ENCODE measurements at places on chromosomes 2 and 18.

GRCh38 chr2:219133976-219134375, 26.6 kb downstream of the NHEJ1 start:
- no peak for DNase-seq

DNA sequence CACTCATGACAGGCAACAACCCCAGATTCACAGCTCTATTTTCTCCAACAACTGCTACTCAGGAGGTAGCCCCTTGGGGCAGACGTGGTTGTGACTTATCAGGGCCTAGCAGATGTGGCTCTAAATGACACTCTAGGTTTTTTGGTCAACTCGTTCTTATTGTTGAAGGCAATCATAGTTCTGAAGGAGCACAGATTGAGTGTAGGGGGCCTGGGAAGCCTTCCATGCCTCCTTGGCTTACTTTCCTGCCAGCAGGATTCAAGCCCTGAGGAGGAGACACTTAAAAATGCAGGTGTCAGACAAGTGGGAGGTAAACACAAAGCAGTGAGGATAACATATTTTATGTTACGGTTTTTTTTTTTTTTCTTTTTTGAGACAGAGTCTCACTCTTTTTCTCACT, 23.5 kb upstream of the SUCLG1 start:
- DNase-seq = no peak

GRCh38 chr2:110766291-110766690, 33.9 kb downstream of the ACOXL start:
- DNase-seq = no peak

- DNase-seq = no peak
Observed at GRCh38 chr2:219687272-219687671, 59.8 kb downstream of the SLC4A3 start.

DNA sequence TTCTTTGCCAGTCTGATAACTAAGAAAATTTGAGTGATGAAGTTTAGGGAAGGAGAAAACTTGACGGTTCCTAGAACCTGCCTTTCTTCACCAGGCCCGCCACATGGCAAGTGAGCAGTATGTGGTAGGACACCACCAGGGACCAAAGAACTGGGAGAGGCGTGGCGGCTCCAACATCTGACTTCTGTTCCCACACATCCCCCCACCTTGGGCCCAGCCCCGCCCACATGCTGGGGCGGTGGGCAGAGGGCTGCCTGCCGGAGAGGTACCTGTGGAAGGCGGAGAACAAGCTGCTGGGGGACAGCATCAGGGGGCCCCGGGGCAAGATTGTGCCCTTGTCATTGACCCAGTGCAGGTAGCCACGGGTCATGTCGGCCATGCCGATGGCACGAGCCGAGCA, 75.0 kb downstream of the EMILIN2 start:
- DNase-seq = no peak

- DNase-seq = no peak
Observed at GRCh38 chr2:208240619-208241209, 14.2 kb downstream of the IDH1 start.

DNA sequence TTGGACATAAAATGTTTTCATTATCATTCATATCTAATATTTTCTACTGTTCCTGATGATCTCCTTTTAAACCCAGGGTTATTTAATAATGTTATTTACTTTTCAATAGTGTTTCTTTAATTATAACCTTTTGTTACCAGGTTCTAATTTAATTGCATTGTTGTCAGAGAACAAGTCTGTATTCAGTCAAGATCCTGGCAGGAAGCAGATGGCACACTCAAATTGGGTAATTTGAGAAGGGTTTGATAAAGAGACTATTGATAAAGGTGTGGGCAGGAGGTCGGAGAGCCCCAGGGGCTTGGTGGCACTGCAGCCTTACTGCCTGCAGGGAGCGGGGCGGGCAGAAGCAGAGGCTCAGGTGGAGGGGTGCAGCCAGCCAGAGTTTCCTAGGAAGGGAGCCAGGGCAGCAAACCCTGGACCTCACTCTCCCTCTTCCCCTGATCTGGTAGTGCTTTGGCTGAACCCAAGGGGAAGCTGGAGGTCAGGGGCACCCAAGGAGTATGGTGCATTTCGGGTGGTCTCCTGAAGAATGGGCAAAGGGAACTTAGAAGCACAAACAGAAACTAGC, 2.3 kb upstream of the KIF1A start:
- no peak for DNase-seq

DNA sequence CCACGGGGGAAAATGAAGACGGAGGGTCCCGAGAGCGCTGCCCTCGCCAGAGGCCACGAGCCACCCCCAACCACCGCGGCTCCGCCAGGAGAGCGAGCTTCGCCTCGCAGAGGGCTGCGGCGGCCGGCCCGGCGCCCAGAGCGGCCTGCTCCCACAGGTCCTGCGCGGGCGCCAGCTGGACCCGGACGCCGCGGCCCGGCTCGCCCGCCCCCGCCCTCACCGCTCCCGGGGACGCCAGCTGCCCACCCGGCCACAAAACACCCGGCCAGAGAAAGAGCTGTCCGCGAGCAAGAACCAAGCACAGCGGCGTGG, 709 bp downstream of the PTPN2 start:
- DNase-seq = peak; percentile 62

DNA sequence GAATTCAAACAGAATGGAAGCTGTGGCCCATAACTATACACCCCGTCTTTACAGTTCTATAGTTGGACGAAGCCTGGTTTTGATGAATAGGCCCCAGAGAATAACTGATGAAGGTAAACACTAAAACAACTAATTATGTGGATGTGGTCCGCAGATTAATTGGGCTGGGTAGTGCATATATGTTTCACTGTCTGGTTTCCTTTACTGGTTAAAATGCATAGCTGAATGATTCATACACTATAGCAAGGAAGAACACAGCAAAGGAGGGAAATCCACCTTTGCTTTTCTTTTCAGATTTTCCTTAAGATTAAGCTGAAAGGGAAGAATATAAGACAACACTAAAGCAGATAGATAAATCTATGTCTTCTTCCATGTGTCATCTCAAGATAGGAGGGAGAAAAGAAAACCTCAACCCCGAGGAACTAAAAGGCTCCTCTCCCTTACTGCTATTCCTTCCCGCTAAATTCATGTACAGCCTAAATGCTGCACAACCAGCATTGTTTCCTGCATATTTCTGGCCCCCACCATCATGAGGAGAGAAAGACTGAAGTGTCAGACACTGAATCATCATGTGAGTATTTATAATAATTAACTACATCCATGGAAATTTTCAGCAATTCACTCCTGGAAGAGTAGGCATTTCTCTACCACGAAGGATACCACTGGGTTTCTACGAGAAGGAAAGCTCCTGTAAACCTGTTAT, 297.1 kb upstream of the CCDC68 start:
- DNase-seq = no peak

GRCh38 chr2:48423376-48423775, 106.6 kb upstream of the STON1 start:
- DNase-seq = no peak

DNA sequence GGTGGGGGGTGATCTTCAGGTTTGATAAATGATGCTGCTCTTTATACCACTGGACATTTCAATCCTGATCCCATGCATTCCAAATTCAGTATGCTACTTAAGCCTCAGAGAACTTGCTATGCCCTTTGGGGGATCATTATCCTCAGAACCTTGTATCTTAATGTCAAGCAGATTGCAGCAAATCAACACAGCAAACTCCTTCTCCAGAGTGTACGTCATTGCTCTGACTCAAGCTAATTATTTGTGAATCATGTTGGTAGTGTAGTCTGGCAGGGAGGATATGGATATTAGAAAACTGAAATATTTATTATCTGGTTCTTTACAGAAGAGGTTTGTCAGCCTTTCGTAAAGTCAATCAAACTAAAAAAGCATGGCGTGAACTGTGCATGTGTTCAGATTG, 562.5 kb upstream of the FAM98A start:
- no peak for DNase-seq

Measured in frontal cortex (tissue), 4 donors.